ENCODE measurements at places on chromosomes 2 and 18. TPM values are rescaled to one million over a fixed set of nuclear protein-coding genes. Genes with fewer than 3 reads are reported as not detected.

Gene MC4R
- not detected for total RNA-seq

Gene MOCOS
- 1.7 TPM for total RNA-seq

Gene APCDD1
- total RNA-seq, result 115 TPM

Gene RAB12
- total RNA-seq, result 85.8 TPM

Gene RGPD4
- not detected for total RNA-seq
